Activated CD8-positive, alpha-beta memory T cell treated with anti-CD3 and anti-CD28 coated beads, Interleukin-2, amount 10 ng/mL, durations not matched to agents 7 days and 5 days (primary cell): ENCODE measurements at places on chromosomes 2 and 18.

DNA sequence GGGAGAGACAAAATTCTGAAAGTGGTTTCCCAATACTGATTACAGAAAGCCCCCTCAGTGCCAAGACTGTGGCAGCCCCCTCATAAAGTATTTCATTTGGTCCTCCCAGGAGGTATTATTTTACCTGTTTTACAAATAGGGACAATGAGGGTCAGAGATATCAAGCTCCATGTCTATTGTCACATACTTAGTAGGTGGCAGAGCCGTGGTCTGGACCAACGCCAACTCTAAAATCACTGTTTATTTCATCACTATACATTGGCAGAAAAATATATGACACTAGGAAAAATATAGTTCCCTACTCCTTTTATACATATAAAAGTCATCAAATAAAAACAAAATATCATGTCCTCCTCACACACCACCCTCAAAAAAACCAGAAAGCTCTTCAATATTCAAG, 68.6 kb downstream of the DHRS9 start:
- H3K4me1 ChIP-seq, result no peaks in the 10 kb centered on the region
- no peaks in the 10 kb centered on the region for H3K27me3 ChIP-seq
- no peak overlapping the region for H3K27ac ChIP-seq

GRCh38 chr2:38465789-38466127, 88.7 kb upstream of the ATL2 start:
- H3K4me3 ChIP-seq, result no peak overlapping the region
- DNase-seq, result no peak
- H3K27ac ChIP-seq, result no peak overlapping the region

DNA sequence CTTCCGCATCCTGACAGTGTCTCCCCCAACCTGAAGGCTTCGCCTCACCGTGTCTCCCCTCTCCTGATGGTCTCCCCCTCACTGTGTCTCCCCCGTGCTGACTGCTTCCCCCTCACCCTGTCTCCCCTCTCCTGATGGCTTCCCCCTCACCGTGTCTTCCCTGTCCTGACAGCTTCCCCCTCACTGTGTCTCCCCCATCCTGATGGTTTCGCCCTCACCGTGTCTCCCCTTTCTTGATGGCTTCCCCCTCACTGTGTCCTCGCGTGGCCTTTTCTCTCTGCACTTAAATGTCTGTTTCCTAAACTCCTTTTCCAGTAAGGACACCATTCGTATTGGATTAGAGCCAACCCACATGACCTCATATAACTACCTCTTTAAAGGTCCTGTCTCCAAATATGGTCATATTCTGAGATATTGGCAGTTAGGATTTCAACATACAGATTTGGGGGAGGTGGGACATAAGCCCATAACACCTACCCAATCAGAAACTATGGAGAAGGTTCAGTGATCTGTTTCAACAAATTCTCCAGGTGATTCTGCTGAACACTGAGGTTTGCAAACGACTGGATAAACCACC, 47.9 kb upstream of the RAB27B start:
- no peaks in the 10 kb centered on the region for H3K27me3 ChIP-seq
- DNase-seq, result no peak
- H3K4me1 ChIP-seq, result peaks cover 14% of the 10 kb centered on the region
- no peaks in the 10 kb centered on the region for H3K36me3 ChIP-seq
- no peak overlapping the region for H3K4me3 ChIP-seq
- no peak overlapping the region for H3K27ac ChIP-seq

GRCh38 chr18:50527636-50528307, 32.1 kb upstream of the MAPK4 start:
- no peaks in the 10 kb centered on the region for H3K27me3 ChIP-seq
- H3K36me3 ChIP-seq, result no peaks in the 10 kb centered on the region
- H3K4me1 ChIP-seq, result no peaks in the 10 kb centered on the region
- no peak for DNase-seq

DNA sequence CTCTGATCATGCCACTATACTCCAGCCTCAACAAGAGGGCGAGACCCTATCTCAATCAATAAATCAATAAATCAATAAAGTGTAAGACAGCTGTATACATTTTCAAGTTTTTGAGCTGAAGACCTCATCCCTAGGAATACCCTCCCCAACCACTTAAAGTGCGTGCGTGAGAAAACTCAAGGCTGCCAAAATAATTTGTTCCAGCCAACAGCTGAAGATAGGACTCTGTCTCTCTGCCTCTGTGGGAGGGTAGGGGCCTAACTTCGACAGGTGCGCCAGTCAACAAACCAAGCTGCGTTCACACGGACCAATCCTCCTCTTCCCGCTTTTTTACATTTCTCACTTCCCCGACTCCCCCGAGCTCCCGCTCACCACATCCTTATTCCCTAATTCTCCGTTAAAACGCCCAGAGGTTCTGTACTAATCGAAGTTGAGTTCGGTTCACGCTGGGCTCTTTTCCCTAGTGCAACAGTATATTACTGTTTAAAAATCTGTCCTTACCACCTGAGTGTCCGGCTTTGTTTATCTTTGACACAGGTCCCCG, 618 bp downstream of the POLR2D start:
- peaks cover 20% of the 10 kb centered on the region for H3K36me3 ChIP-seq
- H3K27me3 ChIP-seq, result no peaks in the 10 kb centered on the region
- DNase-seq, result peak; percentile 46
- peak overlapping the region; percentile 97 for H3K4me3 ChIP-seq

GRCh38 chr2:109531896-109532727, 81.7 kb downstream of the SEPTIN10 start:
- no peak overlapping the region for H3K27ac ChIP-seq
- no peak for DNase-seq
- no peak overlapping the region for H3K4me3 ChIP-seq
- no peaks in the 10 kb centered on the region for H3K36me3 ChIP-seq

DNA sequence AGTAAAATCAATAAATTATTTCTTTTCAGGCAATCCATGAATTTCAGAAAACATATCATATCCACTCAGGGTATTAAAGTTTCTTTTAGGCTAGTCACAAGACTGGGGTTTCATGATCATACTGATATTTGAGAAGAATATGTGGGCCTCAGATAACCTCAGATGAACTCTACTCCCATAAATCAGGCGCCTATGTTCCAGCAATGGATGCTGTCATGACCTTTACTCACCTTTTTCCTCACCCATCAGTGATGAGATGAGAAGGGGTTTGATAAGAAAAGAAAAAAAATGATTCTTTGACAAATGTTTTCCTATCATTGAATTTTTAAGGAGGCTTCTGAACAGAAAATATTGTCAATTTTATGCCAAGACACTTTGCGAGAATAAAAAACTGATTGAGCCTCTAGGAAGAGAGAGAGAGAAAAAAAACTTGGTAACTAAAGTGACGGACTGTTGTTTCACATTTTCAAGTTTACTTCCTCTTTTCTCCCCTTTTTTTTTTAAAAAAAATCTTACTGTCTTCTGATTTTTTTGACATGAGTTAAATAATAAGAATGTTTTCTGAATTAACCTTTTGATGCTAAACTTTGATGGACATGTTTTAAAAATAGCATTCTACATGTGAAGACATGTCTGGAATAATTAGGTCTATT, 309.1 kb upstream of the MAP2 start:
- H3K36me3 ChIP-seq, result no peaks in the 10 kb centered on the region
- no peak for DNase-seq
- no peaks in the 10 kb centered on the region for H3K27me3 ChIP-seq
- no peak overlapping the region for H3K27ac ChIP-seq

GRCh38 chr2:127058246-127058953, 48.6 kb downstream of the BIN1 start:
- H3K27ac ChIP-seq, result peak overlapping the region; percentile 56
- no peaks in the 10 kb centered on the region for H3K27me3 ChIP-seq
- no peak for DNase-seq
- H3K4me3 ChIP-seq, result no peak overlapping the region
- peaks cover 12% of the 10 kb centered on the region for H3K36me3 ChIP-seq

GRCh38 chr2:25481381-25482300, 139.9 kb upstream of the DNMT3A start:
- peaks cover 5% of the 10 kb centered on the region for H3K36me3 ChIP-seq
- no peak overlapping the region for H3K4me3 ChIP-seq
- H3K27ac ChIP-seq, result no peak overlapping the region

GRCh38 chr18:9915291-9916076, 1.7 kb downstream of the VAPA start:
- peak overlapping the region; percentile 89 for H3K27ac ChIP-seq
- H3K27me3 ChIP-seq, result peaks cover 4% of the 10 kb centered on the region
- peaks cover 27% of the 10 kb centered on the region for H3K4me1 ChIP-seq
- H3K4me3 ChIP-seq, result peak overlapping the region; percentile 86
- DNase-seq, result no peak
- H3K36me3 ChIP-seq, result peaks cover 4% of the 10 kb centered on the region

DNA sequence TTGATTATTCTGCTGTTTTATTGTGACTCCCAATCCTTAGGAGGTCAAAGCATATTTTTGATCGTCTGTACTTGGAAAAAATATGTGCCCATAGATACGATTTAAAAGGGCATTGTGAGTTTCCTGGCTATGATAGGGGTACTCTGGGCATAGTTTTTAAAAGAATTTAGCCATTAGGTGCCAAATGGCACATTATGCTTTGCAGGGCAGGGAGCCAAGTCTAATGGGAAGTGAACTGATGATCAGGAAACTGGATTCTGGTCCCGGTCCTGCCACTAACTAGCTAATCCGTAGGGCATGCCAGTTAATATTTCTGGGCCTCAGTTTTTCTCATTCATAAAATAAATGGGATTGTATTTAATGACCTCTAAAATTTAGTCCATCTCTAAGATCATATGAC, 189.3 kb downstream of the LTBP1 start:
- H3K4me3 ChIP-seq, result no peak overlapping the region
- no peak for DNase-seq
- peaks cover 34% of the 10 kb centered on the region for H3K27me3 ChIP-seq
- no peak overlapping the region for H3K27ac ChIP-seq
